ENCODE measurements at places on chromosomes 13 and 19. TPM values are rescaled to one million over a fixed set of nuclear protein-coding genes. Genes with fewer than 3 reads are reported as not detected.

DNA sequence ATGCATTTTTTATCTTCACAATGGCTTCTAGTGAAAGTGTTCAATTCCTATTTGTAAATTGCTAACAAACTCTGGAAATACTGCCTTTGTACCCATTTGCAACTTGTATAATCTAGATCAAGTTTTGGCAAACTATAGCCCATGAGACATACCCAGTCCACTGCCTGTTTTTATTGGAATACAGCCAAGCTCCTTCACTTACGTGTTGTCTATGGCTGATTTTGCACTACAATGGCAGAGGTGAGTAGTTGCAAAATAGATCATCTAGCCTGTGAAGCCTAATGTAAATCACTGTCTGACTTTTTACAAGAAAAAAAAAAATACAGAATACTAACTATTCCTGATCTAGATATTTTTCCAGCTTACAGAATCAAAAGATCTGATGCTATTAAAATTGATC lies 37.1 kb downstream of the DZIP1 start:
- DNase-seq, result peak; percentile 73

DNA sequence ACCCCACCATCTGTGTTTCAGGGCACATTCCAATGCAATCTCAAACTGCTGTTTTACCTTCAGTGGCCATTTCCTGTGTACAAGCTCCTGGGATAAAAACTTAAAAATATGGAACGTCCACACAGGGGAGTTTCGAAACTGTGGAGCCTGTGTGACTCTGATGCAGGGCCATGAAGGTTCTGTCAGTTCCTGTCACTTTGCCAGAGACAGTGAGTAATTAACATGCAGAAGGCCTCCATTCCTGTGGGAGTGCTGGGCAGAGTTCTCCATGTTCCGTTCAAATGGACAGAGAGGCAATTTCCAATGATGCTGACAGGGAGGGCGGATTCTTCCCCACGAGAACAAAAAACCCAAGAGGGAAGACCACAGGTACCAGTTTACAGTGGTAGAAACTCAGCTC lies 24.4 kb downstream of the WDR88 start:
- DNase-seq, result peak; percentile 48

The CEACAM1 gene
- total RNA-seq, result 2.2 TPM

The FCER2 gene
- total RNA-seq, result not detected

The KLK10 gene
- total RNA-seq, result not detected

The OR7D4 gene
- total RNA-seq, result not detected

Data from A172 (cell line).